Activated T-helper 17 cell treated with anti-CD3 and anti-CD28 coated beads, Interleukin-2, amount 50 U/mL, for 72 hours (primary cell): ENCODE measurements at places on chromosomes 5 and 9. TPM values are rescaled to one million over a fixed set of nuclear protein-coding genes. Genes with fewer than 3 reads are reported as not detected.

OR1Q1 gene
- total RNA-seq = 0.45 TPM

RNF183 gene
- 10.9 TPM for total RNA-seq

TOR4A gene
- 11.5 TPM for total RNA-seq

PCDHGA11 gene
- total RNA-seq = not detected

SPDL1 gene
- 22.8 TPM for total RNA-seq

UNC5A gene
- not detected for total RNA-seq

SH3TC2 gene
- not detected for total RNA-seq

HIGD2A gene
- 114 TPM for total RNA-seq

FGF18 gene
- 0.21 TPM for total RNA-seq

MRPL22 gene
- total RNA-seq = 92.0 TPM

GCNT4 gene
- 0.91 TPM for total RNA-seq

NANS gene
- total RNA-seq = 54.4 TPM

POC5 gene
- total RNA-seq = 18.3 TPM

TERT gene
- total RNA-seq = 9.1 TPM

ANKRD33B gene
- 12.2 TPM for total RNA-seq

SOWAHA gene
- total RNA-seq = not detected

EQTN gene
- total RNA-seq = not detected

CKMT2 gene
- not detected for total RNA-seq

ANXA2R gene
- total RNA-seq = 6.2 TPM

FCHSD1 gene
- 113 TPM for total RNA-seq

RNF208 gene
- 7.4 TPM for total RNA-seq

ALDH1A1 gene
- not detected for total RNA-seq

DDX46 gene
- 99.2 TPM for total RNA-seq

SLC1A3 gene
- not detected for total RNA-seq

SLC45A2 gene
- not detected for total RNA-seq

LHFPL2 gene
- total RNA-seq = 0.05 TPM

FCN1 gene
- not detected for total RNA-seq

NUDT12 gene
- total RNA-seq = 0.39 TPM

PIK3R1 gene
- 47.5 TPM for total RNA-seq

JAKMIP2 gene
- 2.4 TPM for total RNA-seq

PIP5K1B gene
- 0.37 TPM for total RNA-seq

FSD1L gene
- 4.6 TPM for total RNA-seq

AJM1 gene
- 12.9 TPM for total RNA-seq

PKD2L2 gene
- total RNA-seq = 0.30 TPM

BARHL1 gene
- total RNA-seq = not detected

WDR31 gene
- 1.6 TPM for total RNA-seq

CYSRT1 gene
- 0.32 TPM for total RNA-seq

TMOD1 gene
- total RNA-seq = 2.0 TPM

ZNF608 gene
- total RNA-seq = not detected

UGT3A1 gene
- not detected for total RNA-seq

PPP2R2B gene
- 2.2 TPM for total RNA-seq

ICE1 gene
- 27.8 TPM for total RNA-seq

GLRA1 gene
- not detected for total RNA-seq

ADAMTS2 gene
- not detected for total RNA-seq

BAAT gene
- not detected for total RNA-seq

TRIM7 gene
- 2.7 TPM for total RNA-seq

ROR2 gene
- not detected for total RNA-seq

EFNA5 gene
- not detected for total RNA-seq

FAM151B gene
- 0.42 TPM for total RNA-seq

SLC1A1 gene
- total RNA-seq = 0.45 TPM

GPR150 gene
- 0.61 TPM for total RNA-seq

PLCXD3 gene
- total RNA-seq = not detected

KIF4B gene
- total RNA-seq = 0.32 TPM

ARID3C gene
- 0.17 TPM for total RNA-seq
